ENCODE measurements at places on chromosomes 12 and 14. TPM values are rescaled to one million over a fixed set of nuclear protein-coding genes. Genes with fewer than 3 reads are reported as not detected.

GSG1 gene
- not detected for total RNA-seq

CCDC38 gene
- total RNA-seq, result 0.15 TPM

DNA sequence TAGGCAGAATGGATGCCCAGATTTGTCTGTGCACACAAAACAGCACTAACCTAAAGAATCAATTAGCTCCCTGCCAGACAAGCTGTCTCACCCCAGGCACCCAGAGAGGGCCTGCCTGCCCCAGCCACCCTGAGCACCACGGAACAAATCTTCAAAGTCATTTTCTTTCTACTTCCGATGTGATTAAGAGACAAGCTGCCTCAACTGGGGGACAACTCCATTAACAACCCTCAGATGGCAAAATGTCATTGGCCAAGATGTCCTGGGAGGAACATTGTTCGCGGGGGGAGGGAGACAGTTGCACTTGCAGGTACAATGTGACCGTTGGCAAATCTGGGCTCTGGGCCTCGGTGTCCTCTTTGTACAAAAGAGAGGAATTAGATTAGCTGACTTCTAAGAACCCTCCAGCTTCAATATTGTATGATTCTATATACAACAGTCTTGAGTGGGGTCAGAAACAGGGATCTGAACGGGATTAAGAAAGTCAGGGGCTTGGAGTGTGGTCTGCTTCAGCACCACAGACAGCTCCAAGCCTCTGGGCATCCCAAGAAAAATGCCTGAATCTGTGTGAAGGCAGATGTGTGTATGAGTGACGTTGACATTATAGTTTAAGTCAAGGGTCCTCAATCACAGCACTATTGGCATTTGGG, 42.8 kb upstream of the CMKLR1 start:
- no peaks in the 10 kb centered on the region for H3K36me3 ChIP-seq
- H3K27ac ChIP-seq, result no peak overlapping the region
- no peak overlapping the region for H3K4me3 ChIP-seq
- DNase-seq, result peak; percentile 59
- H3K4me1 ChIP-seq, result no peaks in the 10 kb centered on the region
- no peaks in the 10 kb centered on the region for H3K27me3 ChIP-seq

PTPRB gene
- 71.2 TPM for total RNA-seq

DNA sequence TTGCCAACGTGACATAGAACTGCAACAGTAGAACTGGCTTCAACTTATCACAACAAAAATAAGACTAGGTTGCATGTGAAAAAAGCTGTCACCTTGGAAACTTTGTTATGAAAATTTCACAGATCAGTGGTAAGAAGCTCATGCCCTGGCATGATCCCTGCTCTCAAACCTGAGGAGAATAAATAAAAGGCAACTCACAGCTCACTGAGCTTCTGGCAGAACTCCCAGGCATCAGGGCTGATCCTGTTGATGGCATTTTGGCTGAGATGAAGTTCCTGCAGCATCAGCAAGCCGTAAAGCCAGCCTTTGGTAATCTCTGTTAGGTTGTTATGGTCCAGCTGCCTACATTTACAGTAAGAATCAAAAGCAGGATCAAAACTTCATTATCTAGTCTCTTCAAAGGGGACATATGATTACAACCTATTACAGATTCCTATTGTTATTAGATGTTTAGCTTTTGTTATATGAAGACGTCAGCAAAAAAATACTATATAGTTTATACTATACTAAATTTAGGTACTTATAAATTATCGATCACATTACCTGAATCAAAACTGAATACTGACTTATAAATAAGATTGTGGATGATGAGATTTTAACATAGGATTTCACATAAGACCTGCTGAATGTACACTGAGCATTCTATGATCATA, 32.0 kb downstream of the LRIG3 start:
- H3K4me1 ChIP-seq, result no peaks in the 10 kb centered on the region
- no peak overlapping the region for H3K27ac ChIP-seq
- DNase-seq, result peak; percentile 79

GRCh38 chr12:56188131-56188777, 1.0 kb downstream of the SMARCC2 start:
- DNase-seq, result no peak
- peak overlapping the region; percentile 61 for H3K27ac ChIP-seq
- H3K36me3 ChIP-seq, result peaks cover 24% of the 10 kb centered on the region
- H3K4me3 ChIP-seq, result peak overlapping the region; percentile 68
- H3K4me1 ChIP-seq, result peaks cover 6% of the 10 kb centered on the region
- no peaks in the 10 kb centered on the region for H3K27me3 ChIP-seq

- H3K36me3 ChIP-seq, result no peaks in the 10 kb centered on the region
- no peak for DNase-seq
- no peak overlapping the region for H3K4me3 ChIP-seq
These were observed 207.0 kb upstream of the CAND1 start for GRCh38 chr12:67062193-67062592.

SPX gene
- 0.58 TPM for total RNA-seq

DNA sequence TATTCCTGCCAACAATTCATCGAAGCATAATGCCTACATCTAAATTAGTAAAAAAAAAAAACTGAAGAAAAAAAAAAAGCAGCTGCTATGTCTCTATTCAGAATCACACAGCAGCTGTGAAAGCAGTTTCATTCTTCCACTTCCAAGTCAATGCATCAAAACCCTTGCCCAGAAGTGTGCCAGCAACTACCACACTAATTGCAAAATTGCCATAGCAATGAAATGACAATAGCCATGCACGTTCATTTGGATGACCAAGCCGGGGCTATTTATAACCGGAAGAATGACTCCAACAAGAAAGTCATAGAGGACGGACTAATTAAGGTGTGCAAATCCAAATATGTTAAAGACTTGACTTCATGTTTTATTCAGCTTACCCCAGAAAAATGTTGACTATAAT, 42.5 kb downstream of the SLC2A13 start:
- no peak overlapping the region for H3K4me3 ChIP-seq
- H3K27me3 ChIP-seq, result no peaks in the 10 kb centered on the region
- H3K4me1 ChIP-seq, result peaks cover 4% of the 10 kb centered on the region
- no peak for DNase-seq
- H3K36me3 ChIP-seq, result no peaks in the 10 kb centered on the region

- no peak overlapping the region for H3K4me3 ChIP-seq
- no peaks in the 10 kb centered on the region for H3K4me1 ChIP-seq
- no peak for DNase-seq
- H3K27ac ChIP-seq, result no peak overlapping the region
- no peaks in the 10 kb centered on the region for H3K36me3 ChIP-seq
These were observed 10.4 kb downstream of the OR5AU1 start for GRCh38 chr14:21145437-21145836.

GRCh38 chr12:47963340-47964040, at the start of gene TMEM106C:
TSS of gene TMEM106C (plus strand) at chr12:47963596. CDS start at chr12:47964237, 641 bp downstream.
- peak within 1 kb of the TSS; percentile 34 for H3K27ac ChIP-seq
- H3K4me3 ChIP-seq, result peak within 1 kb of the TSS; percentile 77
- peaks cover 6% of the 10 kb centered on the region for H3K4me1 ChIP-seq

ZNF140 gene
- total RNA-seq, result 14.4 TPM

DNA sequence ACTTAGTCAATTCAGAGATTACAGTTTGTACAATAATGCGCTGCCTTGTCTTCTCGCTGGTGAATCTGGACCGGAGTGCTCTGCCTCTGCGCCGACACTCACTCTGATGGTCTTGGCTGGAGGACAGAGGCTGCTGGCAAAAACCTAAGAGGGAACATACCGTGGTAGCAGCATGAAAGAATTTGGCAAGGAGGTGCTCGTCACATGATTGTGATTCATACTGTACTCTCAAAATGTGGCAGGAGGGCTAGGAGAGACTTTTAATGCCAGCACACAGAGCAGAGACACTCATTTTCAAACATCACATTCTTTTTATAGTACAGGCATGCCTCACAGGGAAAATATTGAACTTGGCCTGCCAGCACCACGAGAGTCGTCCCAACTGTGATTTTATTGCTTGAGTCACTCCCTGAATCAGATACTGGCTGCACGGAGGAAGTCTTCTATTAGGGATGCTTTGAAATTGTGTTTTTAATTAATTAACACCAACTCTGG, 67.8 kb downstream of the HMGA2 start:
- DNase-seq, result peak; percentile 87
- H3K36me3 ChIP-seq, result no peaks in the 10 kb centered on the region
- H3K27ac ChIP-seq, result no peak overlapping the region
- H3K4me3 ChIP-seq, result no peak overlapping the region
- H3K4me1 ChIP-seq, result peaks cover 2% of the 10 kb centered on the region

DNA sequence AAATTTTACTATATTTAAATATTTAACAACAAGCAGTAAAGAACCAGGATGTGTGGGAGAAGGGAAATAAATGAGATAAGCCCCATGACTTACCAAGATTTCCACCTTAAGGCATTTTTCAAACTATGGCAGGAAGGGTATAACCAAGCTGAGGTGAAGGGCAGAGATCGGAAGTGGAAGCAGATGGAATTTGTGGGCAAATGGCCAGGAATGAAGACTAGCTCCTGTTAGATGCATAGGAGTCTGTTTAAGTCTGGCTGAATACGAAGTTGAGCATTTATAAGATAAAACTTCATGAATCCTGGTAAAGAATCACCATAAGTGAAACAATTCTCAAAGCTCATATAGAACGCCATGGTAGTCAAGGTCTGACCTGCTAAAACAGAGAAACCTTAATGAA, 163.5 kb downstream of the DIO2 start:
- H3K27me3 ChIP-seq, result no peaks in the 10 kb centered on the region
- DNase-seq, result no peak
- no peaks in the 10 kb centered on the region for H3K4me1 ChIP-seq
- H3K36me3 ChIP-seq, result no peaks in the 10 kb centered on the region

ESR2 gene
- 3.4 TPM for total RNA-seq

DNA sequence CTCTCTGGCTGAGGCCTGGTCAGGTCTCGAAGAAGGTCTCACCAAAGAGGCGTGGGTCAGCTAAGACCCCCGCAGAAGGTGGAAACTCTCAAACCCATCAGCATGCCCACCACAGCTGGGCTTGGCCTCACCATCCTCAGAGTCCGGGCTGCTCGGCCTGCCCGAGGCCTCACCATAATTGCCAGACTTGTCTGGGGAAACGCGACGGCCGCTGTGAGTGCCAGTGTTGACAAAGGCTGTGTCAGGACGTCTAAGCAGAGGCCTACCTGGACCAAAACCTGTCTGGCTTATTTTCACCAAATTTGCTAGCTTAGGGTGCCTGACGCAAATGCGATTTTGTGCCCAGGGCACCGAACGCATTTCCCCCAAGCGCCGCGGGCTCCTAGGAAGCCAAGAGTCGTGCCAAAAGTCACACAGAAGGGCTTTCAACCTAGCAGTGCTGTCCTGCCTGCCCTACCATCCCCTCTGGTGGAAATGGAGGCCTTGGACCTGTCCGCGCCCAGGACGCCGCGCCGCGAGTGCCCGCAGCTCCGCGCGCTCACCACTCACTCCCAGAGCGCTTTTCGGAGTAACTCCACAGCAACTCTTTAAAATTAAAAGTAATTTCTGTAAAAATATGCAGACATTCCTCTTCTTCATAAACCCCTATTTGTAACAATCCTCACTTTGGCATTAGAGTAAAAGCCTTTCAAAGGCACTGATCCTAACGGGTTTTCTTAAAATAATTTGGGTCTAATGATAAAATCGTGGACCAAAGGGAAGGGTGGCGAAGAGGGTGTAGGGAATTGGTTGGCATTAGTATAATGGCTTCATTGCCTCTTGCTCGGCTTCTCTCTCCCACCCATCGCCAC, 1.2 kb upstream of the ALX1 start:
- peaks cover 4% of the 10 kb centered on the region for H3K4me1 ChIP-seq
- H3K27me3 ChIP-seq, result peaks cover 97% of the 10 kb centered on the region
- H3K36me3 ChIP-seq, result no peaks in the 10 kb centered on the region
- no peak overlapping the region for H3K4me3 ChIP-seq
- DNase-seq, result no peak

DNA sequence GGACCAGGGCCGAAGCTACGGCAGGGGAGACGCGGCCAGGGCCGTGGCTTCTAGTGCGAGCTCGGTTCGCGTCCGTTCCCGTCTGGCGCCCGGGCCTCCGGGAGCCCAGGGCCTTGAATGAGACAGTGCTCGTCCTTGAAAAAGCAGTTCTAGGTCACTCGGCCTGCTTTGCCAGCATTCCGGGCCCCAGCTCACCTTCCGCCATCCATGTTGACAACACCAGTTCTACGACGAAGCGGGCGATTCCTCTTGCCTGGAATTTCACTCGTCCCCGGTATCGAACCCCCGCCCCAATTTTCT, 4.5 kb downstream of the OR10AD1 start:
- no peaks in the 10 kb centered on the region for H3K27me3 ChIP-seq
- peak overlapping the region; percentile 76 for H3K4me3 ChIP-seq
- DNase-seq, result no peak
- H3K4me1 ChIP-seq, result peaks cover 6% of the 10 kb centered on the region
- peak overlapping the region; percentile 100 for H3K27ac ChIP-seq

- H3K4me3 ChIP-seq, result no peak overlapping the region
- no peak for DNase-seq
- H3K27me3 ChIP-seq, result no peaks in the 10 kb centered on the region
- H3K27ac ChIP-seq, result no peak overlapping the region
- H3K36me3 ChIP-seq, result no peaks in the 10 kb centered on the region
These were observed 9.2 kb upstream of the TSPAN8 start for GRCh38 chr12:71166862-71167496.

- peaks cover 19% of the 10 kb centered on the region for H3K4me1 ChIP-seq
- H3K4me3 ChIP-seq, result no peak overlapping the region
- H3K27ac ChIP-seq, result no peak overlapping the region
- H3K36me3 ChIP-seq, result no peaks in the 10 kb centered on the region
These were observed 84.1 kb upstream of the TRAF3 start for GRCh38 chr14:102693006-102693755.

KRT79 gene
- total RNA-seq, result not detected

- no peaks in the 10 kb centered on the region for H3K4me1 ChIP-seq
- H3K36me3 ChIP-seq, result no peaks in the 10 kb centered on the region
- no peaks in the 10 kb centered on the region for H3K27me3 ChIP-seq
These were observed 19.3 kb downstream of the TAS2R50 start for GRCh38 chr12:10967409-10967808.

C12orf60 gene
- 0.55 TPM for total RNA-seq

DNA sequence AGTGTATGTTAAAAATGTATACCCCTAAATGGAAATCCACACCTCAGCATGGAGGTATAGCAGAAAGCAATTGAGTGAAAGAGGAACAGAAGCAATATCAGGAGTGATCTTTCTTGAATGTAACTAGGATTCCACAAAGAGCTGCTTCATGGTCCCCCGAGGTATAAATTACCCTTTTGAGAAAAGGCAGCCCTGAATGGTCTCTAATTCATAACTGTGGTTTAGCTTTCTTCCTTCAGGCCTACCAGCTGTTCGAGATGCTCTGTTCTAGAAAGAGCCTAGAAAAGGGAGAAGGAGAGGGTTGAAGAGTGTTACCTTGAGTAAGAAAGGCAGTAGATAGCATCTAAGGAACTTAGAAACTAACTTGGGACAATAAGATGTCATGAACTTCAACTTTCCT, 42.9 kb upstream of the CSRNP2 start:
- no peak overlapping the region for H3K27ac ChIP-seq
- no peaks in the 10 kb centered on the region for H3K36me3 ChIP-seq
- no peak overlapping the region for H3K4me3 ChIP-seq

CIDEB gene
- total RNA-seq, result 9.6 TPM

- no peaks in the 10 kb centered on the region for H3K4me1 ChIP-seq
- no peaks in the 10 kb centered on the region for H3K36me3 ChIP-seq
- H3K27me3 ChIP-seq, result no peaks in the 10 kb centered on the region
- DNase-seq, result peak; percentile 60
- H3K27ac ChIP-seq, result no peak overlapping the region
These were observed 10.7 kb upstream of the NEUROD4 start for GRCh38 chr12:55008944-55009585.

COX14 gene
- 62.7 TPM for total RNA-seq
